Daoy (cell line): ENCODE measurements at places on chromosomes 2 and 18. TPM values are rescaled to one million over a fixed set of nuclear protein-coding genes. Genes with fewer than 3 reads are reported as not detected.
A peak's percentile ranks its signal among the peaks of the same experiment; 100 is the strongest.

- DNase-seq: peak; percentile 61
Measured at GRCh38 chr2:27262379-27263286, at the start of gene SLC30A3. Gene SLC30A3 (minus strand): TSS chr2:27263047. CDS start chr2:27262906, 141 bp downstream.

GRCh38 chr2:158676696-158677095 lies 118.4 kb upstream of the DAPL1 start:
- no peak for DNase-seq

Gene TMBIM1
- 39.1 and 44.4 TPM in 2 replicates for total RNA-seq

Gene ARL4C
- 40.4 and 42.6 TPM in 2 replicates for total RNA-seq

Gene GPBAR1
- not detected in 2 replicates for total RNA-seq
